ENCODE measurements at places on chromosomes 2 and 18. TPM values are rescaled to one million over a fixed set of nuclear protein-coding genes. Genes with fewer than 3 reads are reported as not detected.

DNA sequence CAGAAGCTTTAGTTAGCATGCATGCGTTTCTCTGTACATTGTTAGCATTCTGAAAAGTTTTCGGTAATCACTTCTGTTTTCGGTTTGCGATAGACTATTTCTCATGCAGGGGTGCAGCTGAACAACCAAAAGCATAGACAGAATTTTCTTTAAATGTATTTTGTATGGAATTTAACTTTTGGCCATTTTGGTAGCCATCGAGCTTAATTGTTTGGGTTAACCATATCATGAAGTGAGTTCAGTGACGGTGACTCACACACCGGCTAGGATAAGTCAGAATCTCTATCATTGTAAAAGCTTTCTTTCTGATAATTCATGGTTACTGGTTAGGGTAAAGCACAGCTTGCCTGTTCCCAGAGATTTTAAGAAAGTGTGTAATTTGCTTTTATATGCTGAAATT is 107.2 kb downstream of the CD226 start:
- H3K36me3 ChIP-seq = no peaks in the 10 kb centered on the region
- H3K27ac ChIP-seq = no peak overlapping the region
- no peak overlapping the region for H3K4me3 ChIP-seq
- DNase-seq = no peak

DNA sequence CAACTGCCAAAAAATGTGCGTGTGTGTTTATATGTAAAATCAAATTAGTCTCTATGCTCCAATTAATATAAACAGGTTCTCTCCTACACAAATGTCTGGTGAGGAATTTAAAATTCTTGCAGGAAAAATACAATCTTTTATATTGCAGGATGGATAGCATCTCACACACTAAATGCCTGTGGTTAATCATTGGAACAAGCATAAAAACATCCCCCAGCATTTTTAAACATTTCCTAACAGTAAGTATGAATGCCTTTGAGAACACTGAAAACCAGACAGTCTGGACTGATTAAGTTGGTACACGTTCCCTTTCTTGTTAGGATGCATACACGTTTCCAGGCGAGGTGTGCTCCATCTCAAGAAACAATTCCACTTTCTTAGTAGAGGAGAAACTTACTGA is 29.9 kb upstream of the PDE1A start:
- H3K4me1 ChIP-seq = no peaks in the 10 kb centered on the region
- DNase-seq = no peak
- no peaks in the 10 kb centered on the region for H3K36me3 ChIP-seq
- H3K27me3 ChIP-seq = no peaks in the 10 kb centered on the region
- no peak overlapping the region for H3K27ac ChIP-seq

SLC23A3 gene
- not detected for polyA plus RNA-seq

DNA sequence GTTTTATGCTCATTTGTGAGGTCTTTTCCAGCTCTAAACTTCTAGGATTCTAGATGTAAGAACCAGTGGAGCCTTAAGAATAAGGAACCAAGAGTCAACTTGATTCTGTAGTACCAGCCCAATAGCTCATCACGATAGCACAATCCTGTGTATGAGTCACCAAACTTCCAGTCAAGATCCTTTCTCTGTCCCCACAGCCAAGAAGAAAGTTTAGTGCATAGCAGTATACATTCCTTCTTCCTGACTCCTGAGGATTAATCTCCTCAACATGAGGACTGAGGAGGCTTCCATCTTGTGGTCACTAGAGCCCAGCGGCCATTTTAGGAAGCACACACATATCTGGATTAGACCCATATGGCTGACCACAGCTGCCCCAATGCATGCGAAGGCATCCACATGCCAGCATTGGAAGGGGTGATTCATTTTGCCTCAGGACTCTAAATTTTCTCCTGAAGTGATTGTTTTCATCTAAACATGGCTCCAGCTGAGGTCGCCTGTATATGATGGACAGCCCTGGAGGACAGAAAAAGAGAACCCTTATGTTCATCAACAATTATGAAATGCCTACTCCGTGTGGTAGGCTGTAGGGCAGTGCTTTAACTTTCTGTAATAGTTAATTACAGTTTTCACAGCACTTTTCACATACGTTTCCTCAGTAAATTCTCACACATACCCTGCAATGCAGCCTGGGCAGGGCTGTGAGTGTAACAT is 53.5 kb downstream of the RASGRP3 start:
- no peak overlapping the region for H3K27ac ChIP-seq
- no peak for DNase-seq
- H3K27me3 ChIP-seq = no peaks in the 10 kb centered on the region
- peaks cover 3% of the 10 kb centered on the region for H3K4me1 ChIP-seq

TUBA4B gene
- polyA plus RNA-seq = not detected

- no peak overlapping the region for H3K4me3 ChIP-seq
- H3K36me3 ChIP-seq = peaks cover 100% of the 10 kb centered on the region
- peak overlapping the region; percentile 57 for H3K27ac ChIP-seq
- H3K4me1 ChIP-seq = no peaks in the 10 kb centered on the region
- no peak for DNase-seq
- no peaks in the 10 kb centered on the region for H3K27me3 ChIP-seq
These were observed 235.5 kb downstream of the HDAC4 start for GRCh38 chr2:239165206-239165831.

- no peaks in the 10 kb centered on the region for H3K36me3 ChIP-seq
- H3K27me3 ChIP-seq = no peaks in the 10 kb centered on the region
- no peaks in the 10 kb centered on the region for H3K4me1 ChIP-seq
- DNase-seq = no peak
These were observed 344.5 kb downstream of the LRATD1 start for GRCh38 chr2:14977021-14977420.

- H3K4me1 ChIP-seq = no peaks in the 10 kb centered on the region
- no peaks in the 10 kb centered on the region for H3K27me3 ChIP-seq
- H3K27ac ChIP-seq = no peak overlapping the region
- DNase-seq = no peak
- H3K4me3 ChIP-seq = no peak overlapping the region
- peaks cover 4% of the 10 kb centered on the region for H3K36me3 ChIP-seq
These were observed 166.5 kb upstream of the ALPP start for GRCh38 chr2:232211743-232212686.

DNA sequence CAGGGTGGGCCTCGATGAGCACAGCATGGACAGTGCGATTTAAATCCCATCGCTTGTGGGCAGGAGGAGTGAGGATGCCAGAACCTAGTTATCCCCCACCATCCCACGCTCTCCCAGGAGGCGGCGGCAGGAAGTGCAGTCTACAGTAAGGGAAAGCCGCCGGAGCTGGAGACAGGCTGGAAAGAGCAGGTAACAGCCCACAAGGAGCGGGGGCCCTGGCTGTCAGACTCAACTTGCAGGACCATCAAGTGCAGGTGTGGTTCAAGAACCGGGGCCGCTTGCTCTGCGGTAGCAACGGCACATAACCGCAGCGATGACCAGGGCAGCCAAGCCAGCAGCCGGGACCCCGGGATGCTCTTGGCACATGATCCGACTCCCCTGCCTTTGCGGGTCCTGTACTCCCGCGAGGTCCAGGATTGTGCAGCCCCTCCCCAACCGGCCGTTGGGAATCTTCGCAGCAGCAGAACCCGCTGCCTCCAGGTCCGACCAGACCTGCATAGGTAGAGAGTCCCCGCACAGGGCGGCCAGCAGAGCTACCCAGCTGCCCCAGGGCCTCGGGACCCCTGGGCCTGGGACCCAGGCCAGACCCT is 82.1 kb downstream of the BIN1 start:
- DNase-seq = no peak
- H3K4me1 ChIP-seq = peaks cover 11% of the 10 kb centered on the region
- peak overlapping the region; percentile 64 for H3K4me3 ChIP-seq
- H3K36me3 ChIP-seq = no peaks in the 10 kb centered on the region

- H3K27ac ChIP-seq = no peak overlapping the region
- H3K4me3 ChIP-seq = no peak overlapping the region
- DNase-seq = no peak
- H3K4me1 ChIP-seq = no peaks in the 10 kb centered on the region
- H3K36me3 ChIP-seq = no peaks in the 10 kb centered on the region
- H3K27me3 ChIP-seq = no peaks in the 10 kb centered on the region
These were observed 824.2 kb downstream of the PLCL1 start for GRCh38 chr2:198628596-198628995.

GRCh38 chr2:194443926-194444325 is 1213.1 kb upstream of the SLC39A10 start:
- no peak overlapping the region for H3K27ac ChIP-seq
- H3K27me3 ChIP-seq = no peaks in the 10 kb centered on the region
- no peak for DNase-seq

DNA sequence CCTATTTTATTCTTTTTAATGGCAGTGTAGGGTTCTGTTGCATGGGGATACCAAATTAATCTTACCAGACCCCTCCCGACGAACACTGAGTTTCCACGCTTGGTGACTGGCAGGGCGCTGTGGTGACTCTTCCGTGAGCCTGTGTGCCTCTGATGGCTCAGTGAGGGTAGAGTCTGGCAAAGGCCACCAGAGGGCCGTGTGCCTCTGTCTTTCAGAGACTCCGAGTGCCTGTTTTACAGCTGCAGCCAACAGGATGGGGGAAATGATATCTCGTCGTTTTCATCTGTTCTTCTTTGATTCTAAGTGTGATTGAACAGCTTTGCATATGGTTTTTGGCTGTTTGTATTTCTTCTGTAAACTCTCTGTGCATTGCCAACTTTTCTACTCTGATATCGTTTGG is 99.8 kb downstream of the ZNF236 start:
- peak; percentile 10 for DNase-seq
- H3K4me1 ChIP-seq = no peaks in the 10 kb centered on the region
- no peak overlapping the region for H3K27ac ChIP-seq
- no peak overlapping the region for H3K4me3 ChIP-seq
- H3K36me3 ChIP-seq = peaks cover 78% of the 10 kb centered on the region

POTEE gene
- polyA plus RNA-seq = 0.10 TPM

GRCh38 chr2:39705638-39706037 is 39.9 kb downstream of the TMEM178A start:
- no peak overlapping the region for H3K27ac ChIP-seq
- no peak for DNase-seq
- no peak overlapping the region for H3K4me3 ChIP-seq

PTH2R gene
- 0.04 TPM for polyA plus RNA-seq

BOK gene
- 0.05 TPM for polyA plus RNA-seq

SLC30A3 gene
- polyA plus RNA-seq = not detected

DNA sequence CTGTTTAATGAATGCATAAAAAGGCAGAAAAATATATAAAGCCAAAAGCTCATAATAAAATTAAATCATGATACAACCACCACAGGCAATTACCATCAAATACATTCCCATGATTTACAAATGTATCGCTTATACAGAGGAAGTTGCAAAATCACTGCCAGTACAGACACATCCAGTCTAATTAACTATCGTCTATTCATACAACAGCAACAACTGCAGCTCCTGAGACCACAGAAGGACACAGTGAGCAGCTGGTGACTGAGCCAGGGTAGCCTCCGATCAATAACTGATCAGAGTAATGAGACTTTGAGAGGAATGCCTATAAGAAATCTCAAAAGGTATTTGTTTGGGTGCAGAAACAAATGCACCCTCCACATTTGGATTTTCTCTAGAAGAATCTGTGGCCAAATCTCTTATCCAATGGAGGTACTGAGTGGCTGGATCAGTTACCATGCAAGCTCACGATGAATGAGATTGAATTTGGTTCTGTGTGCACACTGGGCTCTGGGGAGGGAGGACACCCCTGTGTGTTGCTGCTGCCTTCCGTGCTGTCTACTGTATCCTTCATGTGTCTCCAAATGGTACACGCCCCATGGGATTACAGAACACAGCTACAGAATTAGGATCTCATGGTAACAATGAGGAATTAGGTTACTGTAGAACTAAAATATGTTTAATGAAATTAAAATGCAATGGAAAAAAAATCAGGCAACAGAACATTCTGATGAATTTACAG is 119.6 kb downstream of the MBP start:
- no peak overlapping the region for H3K4me3 ChIP-seq
- DNase-seq = no peak

DNA sequence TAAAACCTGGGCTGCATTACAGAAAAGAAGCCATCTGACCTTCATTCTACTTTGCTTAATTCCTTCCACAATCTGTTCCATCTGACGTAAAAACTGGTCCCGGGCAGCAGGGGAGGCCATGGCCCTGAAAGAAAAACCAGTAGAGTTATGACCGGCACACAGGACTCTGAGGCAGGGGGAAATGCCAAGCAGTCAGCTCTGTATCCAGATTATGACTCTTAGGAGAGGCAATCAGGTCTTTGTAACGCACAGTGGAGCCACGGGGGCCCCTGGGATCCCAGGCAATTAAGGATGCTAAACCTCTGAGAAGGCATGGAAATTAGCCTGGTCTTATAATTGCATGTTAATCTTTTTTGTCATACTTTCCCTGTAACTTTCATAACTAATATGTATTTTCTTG is 78.4 kb downstream of the CCDC93 start:
- no peak overlapping the region for H3K4me3 ChIP-seq
- H3K4me1 ChIP-seq = no peaks in the 10 kb centered on the region
- no peak for DNase-seq
- no peak overlapping the region for H3K27ac ChIP-seq
- no peaks in the 10 kb centered on the region for H3K27me3 ChIP-seq
- H3K36me3 ChIP-seq = peaks cover 96% of the 10 kb centered on the region

GRCh38 chr18:8293184-8293583 is 316.1 kb upstream of the RAB12 start:
- H3K36me3 ChIP-seq = no peaks in the 10 kb centered on the region
- no peaks in the 10 kb centered on the region for H3K4me1 ChIP-seq
- H3K27ac ChIP-seq = no peak overlapping the region
- no peak overlapping the region for H3K4me3 ChIP-seq
- H3K27me3 ChIP-seq = no peaks in the 10 kb centered on the region

- H3K4me1 ChIP-seq = no peaks in the 10 kb centered on the region
- H3K36me3 ChIP-seq = no peaks in the 10 kb centered on the region
- no peak for DNase-seq
- peaks cover 2% of the 10 kb centered on the region for H3K27me3 ChIP-seq
These were observed 106.8 kb upstream of the LYPD6 start for GRCh38 chr2:149223472-149224095.

CYS1 gene
- not detected for polyA plus RNA-seq

DNA sequence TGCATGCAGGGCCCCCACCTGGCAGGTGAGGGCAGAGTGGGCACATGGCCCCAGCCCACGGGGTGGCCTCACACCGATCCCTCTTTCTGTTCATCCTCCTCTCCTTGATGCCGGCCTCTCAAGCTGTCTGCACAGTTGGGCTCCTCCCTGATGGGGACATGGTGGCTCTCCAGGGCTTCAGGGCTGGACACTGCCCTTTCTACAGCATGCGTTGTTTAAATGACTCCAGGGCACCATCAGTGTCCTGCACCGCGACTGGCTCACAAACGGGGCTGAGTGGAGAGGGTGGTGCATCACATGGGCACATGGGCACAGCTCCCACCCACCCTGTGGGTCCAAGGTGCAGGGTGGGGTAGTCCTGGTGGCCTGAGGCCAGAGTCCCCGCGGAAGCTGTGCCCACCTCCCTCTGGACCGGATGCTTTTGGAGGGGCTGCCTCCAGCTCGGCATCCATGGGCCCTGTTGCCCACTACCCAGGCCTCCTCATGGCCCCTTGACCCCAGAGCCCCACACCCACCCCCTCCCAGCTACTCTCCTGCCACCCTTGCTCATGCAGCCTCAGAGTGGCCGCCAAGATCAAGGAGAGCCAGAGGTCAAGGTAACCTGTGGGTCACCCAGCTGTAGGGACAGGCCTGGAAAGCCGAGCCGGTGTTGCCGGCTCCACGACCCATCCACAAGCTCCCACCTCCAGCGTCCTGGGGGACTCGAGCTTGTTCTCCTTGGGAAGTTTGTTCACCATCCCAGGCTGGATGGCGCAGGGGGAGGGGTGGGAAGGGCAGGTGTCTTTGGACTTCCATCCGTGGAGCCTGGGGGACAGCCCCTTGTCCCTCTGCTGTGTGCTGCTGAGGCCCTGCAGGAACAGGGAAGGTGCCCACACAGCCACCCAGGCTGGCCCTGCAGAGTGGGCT is 12.3 kb upstream of the SNED1 start:
- H3K4me1 ChIP-seq = peaks cover 15% of the 10 kb centered on the region
- H3K36me3 ChIP-seq = no peaks in the 10 kb centered on the region
- H3K27me3 ChIP-seq = no peaks in the 10 kb centered on the region
- no peak for DNase-seq
- no peak overlapping the region for H3K27ac ChIP-seq

UGT1A10 gene
- polyA plus RNA-seq = not detected
